M059J (cell line): ENCODE measurements at places on chromosomes 7 and 10.

- DNase-seq: no peak
Measured at GRCh38 chr7:74405191-74405898, 48.4 kb upstream of the GTF2IRD1 start.

DNA sequence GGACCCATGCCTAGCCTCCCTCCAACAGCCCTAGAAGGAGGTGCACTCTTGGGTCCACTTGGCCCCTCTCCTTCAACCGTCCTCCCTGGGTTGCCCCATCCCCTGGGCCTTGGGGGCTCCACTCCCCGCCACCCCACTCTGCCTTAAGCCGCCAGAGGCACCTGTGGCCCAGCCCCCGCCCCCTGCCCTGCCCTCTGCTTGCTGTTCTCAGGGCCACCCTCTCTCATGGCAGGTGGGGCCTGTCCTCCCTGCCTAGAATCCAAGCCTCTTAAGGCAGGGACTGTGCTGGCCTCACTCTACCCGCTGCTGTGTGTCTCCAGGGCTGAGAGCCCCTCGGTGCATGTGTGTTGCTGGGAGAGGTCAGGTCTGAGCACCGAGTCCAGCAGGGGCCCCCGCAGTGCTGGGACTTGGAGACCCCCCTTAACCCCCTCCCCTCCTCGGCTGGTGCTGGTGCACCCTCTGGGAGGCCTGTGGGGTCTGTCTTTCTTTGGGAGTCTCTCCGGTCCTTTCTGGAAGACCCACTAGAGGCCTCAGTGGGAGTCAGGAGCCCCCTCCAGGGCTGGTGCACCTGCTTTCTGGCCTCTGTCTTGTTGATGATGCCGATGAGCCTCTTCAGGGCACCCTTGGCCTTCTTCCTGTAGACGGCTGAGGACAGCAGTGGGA, 43.8 kb downstream of the CFAP46 start:
- no peak for DNase-seq

GRCh38 chr7:55288070-55288824, 76.9 kb upstream of the LANCL2 start:
- DNase-seq: no peak

DNA sequence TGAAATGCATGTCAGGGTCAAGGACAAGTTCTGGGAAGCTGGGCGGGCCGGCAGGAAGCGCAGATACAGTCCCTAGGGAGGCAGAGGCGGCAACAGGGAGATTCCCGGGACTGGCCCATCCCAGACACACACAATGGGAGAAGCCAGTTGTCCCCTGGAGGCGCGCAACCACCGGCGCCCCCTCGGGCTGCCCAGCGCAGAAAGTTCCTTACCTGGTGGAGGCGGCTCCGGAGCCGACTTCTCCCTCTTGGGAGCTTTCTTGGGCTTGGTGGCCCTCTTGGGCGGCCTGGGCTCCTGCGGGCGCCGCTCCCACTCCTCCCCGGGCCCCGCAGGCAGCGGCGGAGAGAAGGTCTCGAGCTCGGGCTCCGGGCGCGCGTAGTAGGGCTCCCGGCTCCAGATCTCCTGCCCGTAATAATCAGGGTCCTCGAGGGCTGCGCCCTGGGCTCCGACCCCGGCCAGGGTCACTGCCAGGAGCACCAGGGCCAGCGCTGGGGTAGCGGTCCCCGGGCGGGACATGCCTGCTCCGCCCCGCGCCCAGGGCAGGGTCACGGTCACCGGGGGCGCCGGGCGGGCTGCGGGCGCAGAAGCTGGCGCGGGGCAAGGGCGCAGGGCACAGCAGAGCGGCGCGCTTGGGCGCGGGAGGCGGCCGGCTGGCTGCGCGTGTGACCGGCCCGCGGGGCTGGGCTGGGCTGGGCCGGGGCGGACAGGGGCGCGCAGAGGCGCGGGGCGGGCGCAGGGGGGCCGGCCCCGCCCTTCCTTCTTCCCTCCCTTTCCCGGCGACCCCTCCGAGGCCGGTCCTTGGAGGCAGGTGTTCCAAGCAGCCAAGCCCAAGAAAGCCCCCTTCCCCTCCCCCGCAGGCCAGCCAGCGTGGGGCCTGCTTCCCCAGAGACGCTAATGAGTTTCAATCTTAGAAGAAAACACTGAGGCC, at the start of gene CPXM2:
Gene CPXM2 (minus strand): TSS at position 664 of the 928 bp plus-strand sequence. CDS start 148 bp downstream, at position 516.
- no peak for DNase-seq

DNA sequence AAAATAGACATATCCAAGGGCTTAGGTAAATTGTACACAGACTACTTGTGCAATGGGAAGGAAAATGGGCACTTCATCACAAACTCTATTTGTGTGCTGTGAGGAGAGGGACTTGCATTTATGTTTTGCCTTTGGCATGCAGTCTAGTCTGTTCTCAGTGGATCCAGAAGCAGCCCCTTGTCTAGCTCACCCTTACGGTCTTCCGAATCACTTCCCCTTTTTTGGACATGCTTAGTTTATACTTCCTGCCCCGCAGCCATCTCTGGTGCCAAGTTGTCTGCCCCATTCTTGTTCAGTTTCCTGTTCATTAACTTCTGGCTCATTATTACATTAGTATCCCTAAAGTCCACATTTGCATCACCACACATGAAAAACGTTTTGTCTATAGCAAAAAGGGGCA, 161.6 kb downstream of the NRCAM start:
- peak; percentile 71 for DNase-seq

DNA sequence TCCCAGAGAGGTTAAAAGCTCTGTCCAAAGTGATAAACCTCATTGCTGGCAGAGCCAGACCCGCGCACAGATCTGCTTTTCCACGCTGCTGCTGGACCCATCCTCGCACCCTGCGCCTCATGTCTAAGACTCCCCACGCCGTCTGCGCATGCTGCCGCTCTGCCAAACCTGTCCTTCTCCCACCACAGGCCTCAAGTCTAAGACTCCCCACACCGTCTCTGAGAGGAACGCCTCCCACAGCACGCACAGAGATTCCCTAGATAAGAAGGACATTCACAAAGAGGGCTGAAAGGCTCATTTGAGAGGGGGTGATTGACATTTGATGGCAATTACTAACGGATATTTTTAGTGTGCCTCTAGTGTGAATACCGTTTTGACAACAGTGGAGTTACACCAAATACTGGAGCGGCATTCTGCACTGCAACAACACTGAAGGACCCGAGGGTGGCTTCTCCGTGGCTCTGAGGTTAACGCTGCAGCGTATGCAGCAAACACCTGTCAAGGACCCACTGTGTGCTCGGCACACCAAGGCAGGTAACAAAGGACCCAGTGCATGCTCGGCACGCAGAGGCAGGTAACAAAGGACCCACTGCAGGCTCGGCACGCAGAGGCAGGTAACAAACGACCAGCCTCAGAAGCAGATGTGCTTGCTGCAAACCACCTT, 231.4 kb downstream of the DNAJB6 start:
- no peak for DNase-seq

- DNase-seq: no peak
Measured at GRCh38 chr10:86312701-86313270, 53.8 kb downstream of the GRID1 start.

GRCh38 chr7:150972023-150972468, 6.1 kb downstream of the KCNH2 start:
- no peak for DNase-seq

GRCh38 chr10:75211007-75211691, 553 bp downstream of the VDAC2 start:
- DNase-seq: peak; percentile 53

DNA sequence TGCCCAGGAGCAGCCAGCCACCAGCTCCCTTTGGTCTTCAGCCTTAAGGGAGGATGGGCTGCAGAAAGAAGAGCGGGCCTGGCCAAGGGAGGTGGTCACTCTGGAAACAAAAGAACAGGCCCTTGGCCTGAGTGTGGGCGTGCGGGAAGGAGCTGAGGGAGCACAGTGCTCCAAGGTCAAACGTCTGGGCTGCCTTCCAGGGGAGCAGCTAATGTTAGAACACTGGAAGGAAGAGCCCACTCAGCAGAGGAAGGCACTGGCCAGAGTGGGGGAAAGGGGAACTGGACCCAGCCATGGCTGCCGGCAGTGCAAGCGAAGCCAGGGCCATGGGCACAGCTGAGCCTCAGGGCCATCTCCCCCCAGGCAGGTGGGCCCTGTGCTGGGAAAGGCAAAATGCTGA, 42.7 kb downstream of the FAM53B start:
- no peak for DNase-seq

DNA sequence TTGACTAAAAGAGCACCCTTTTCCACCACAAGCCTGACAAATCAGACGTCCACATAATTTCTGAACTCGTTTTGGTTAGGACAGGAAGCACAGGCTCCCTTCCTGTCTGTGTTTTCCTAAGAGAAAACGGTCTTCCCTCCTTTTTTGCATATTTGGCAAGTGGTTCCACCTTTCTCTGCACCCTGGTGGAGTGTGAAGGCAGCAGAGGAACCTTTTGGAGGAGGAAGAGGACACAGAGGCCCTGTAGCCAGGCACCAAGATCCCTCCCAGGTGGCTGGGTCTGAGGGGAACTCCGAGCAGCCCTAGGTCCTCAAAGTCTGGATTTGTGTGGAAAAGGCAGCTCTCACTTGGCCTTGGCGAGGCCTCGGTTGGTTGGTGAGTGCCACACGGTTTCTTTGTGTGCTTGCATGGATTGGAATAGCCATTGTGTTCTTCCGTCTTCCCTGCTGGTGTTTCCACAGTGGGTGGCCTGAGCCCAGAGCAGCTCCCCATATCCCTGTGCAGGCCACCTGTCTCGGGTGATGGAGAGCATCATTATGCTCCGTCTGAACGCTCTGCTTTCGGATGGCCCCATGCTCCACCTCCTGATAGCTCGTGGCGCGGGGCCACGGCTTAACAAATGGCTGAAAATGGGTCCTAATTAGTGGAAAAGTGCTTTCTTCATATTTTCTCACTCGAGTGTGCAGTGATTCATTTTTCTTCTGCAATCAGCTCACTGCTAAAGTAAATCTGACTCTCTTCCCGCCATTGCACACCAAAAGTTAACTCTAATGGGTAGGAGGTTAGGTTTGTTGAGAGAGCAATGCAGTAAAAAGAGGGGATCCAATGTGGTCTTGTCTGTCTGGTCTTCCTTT, 4.2 kb downstream of the IKZF1 start:
- no peak for DNase-seq

GRCh38 chr7:139108266-139109187, 993 bp downstream of the ZC3HAV1 start:
- DNase-seq: peak; percentile 43

DNA sequence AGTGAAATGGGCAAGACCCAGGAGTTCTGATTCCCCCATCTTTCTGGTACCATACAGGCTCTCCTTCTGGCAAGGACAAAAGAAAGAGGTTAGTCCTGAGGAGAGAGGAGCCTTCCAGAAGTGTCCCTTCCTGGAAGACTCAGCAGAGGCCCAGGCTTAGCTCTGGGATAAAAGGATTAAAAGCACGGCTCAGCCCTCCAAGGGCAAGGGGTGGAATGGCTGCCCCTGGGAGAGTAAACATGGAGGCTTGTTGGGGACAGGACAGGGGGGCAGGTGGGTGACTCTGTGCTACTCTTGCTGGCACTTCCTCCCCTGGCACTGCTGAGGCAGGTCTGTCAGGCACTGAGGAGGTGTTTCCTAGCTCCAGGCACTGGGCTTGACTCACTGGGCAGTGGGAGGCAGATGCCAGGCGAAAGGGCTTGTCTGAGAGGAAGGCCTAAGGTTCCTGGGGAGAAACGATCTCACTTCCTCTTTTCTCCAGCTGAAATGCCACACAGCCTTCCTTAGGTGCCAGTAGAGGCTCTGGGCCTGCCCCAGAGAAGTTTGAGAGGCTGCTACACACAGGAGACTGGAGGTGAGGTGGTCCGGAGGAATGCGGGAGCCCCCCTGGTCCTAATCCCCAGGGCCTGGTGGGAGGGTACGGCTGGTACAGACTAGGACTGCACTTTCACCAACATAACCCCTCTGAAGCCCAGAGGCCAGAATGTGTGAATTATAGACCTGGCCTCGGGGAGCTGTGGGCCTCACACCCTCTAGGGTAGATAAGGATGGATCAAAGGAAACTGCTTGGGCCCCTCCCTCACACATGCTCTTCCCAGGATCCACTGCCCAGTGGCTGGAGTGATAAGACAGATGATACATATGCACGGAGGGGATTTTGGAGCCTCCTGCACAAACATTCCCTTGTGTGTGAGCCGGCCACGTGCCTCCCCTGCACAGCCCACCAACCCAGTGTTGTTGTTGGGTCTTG, 63.2 kb upstream of the PODXL start:
- peak; percentile 78 for DNase-seq

GRCh38 chr10:124705817-124706461, 38.2 kb downstream of the FAM53B start:
- no peak for DNase-seq

DNA sequence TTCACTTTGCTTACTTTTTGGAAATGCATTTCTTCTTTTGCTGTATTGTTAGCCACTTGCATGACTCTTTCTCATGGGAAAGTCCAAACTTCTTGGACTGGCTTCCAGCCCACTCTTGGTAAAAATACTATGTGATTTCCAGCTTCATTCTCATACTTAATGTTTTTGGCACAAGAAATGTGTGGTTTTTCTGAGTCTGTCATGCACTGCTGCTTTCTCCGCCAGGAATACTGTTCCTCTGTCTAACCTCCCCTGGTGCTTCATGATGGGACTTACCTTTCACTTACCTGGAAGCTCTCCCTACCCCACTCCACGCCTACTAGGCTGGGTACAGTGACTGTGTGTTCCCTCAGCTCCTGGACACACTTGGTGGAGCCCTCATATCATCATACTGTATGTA, 18.7 kb downstream of the MGAM2 start:
- no peak for DNase-seq

DNA sequence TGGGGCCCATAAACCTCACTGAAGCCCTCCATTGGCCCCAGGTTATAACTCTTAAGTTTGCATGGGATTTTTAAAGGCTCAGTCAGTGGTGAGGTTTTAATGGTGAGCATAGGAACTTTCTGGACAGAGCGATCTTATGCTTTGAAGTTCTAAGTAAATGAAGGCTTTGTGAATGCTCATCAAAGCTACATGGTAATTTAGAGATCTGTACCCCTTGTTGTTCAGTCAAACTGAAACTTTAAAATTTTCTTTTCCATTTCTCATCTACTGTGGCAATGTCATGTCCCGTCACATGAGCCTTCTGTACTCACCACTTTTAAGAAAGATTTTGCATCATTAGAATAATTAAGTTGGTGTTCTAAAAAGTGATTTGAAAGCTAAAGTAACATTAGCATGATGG, 39.9 kb downstream of the CHN2 start:
- DNase-seq: no peak

DNA sequence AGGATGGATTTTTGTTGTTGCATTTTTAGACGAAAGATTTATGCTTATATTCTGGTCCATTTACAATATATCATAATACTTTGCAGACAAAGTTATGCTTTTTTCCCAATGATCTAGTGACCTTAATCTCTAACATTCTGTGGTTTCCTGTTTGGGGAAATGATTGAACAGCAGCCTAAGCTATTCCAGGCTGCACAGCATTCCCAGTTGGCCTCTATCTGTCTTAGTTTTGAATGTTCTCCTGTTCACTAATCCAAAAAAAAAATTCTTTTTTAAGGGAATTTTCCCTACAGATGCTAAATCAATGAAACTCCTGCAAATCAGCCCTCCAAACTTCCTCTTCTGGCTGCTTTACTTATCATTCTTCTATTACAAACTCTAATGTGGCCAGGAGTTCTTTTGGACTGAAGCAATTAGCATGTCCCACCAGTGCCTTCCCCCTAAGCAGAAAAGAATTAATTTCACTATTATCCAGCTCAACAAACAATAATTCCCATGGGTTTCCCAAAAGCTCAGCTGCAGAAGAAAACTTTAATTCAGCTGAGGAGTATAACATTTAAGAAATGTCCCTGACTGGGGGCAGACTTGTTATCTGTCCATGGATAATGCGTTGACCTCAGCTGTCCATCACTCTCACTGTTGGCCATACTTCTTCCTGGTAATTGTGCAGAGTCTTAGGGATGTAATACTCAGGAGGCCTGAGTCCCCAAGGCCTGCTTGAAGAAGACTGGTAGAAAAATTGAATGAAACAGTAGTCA, 81.9 kb upstream of the TRIL start:
- DNase-seq: no peak

- DNase-seq: no peak
Measured at GRCh38 chr10:79542626-79543025, 17.6 kb downstream of the SFTPA2 start.

GRCh38 chr7:47529826-47530555, 51.9 kb downstream of the TNS3 start:
- DNase-seq: no peak
